ENCODE measurements at places on chromosomes 16 and 17.
A peak's percentile ranks its signal among the peaks of the same experiment; 100 is the strongest.

DNA sequence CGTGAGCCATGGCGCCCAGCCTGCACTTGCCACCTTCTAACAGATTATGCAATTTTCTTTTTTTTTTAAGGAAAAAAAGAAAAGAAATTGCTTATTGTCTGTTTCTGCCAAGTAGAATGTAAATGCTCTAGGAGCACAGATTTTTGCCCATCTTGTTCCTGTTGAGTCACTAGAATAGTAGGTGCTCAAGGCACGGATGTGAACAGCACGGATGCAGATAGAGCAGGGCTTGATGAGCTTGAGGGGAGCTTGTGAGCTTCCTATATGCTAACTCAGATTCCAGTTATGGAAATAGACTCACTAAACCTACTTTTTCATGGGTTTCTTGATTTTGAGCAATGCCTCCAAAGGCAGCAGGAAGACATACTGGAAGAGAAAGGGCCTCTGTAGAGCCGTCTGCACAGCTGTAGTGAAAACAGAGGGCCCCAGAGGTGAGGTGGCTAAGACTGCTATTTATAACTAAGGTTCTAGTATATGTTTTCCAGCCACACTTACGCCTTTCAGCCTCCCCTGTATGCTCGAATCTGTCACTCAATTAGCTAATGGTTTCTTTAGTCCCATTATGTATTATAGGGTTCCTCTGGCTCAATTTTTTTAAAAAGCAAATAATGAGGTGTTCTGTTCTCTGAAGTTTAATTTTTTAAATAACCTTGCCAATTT is 72.8 kb downstream of the WWP2 start:
- no peak for DNase-seq

- DNase-seq: peak; percentile 67
Observed at GRCh38 chr17:69326377-69327059, 415 bp downstream of the ABCA5 start.

DNA sequence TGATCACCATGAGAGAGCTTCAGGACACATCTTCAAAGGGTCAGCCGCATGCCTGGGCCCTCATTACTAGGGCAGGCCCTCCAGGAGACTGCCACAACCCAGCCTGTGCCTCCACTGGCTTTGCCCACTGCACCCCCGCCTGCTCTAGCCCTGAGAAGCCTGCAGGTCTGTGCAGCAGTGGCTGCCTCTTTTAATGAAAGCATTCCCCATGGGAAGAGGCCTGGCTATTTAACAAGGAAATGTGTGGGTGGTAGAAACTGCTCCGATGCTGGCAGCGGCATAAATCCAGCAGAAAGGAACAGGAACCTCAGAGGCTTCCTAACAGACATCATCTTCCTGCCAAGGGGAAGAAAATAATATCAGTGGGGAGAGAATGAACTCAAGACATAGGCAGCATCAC is 375 bp upstream of the KRT32 start:
- DNase-seq: no peak

DNA sequence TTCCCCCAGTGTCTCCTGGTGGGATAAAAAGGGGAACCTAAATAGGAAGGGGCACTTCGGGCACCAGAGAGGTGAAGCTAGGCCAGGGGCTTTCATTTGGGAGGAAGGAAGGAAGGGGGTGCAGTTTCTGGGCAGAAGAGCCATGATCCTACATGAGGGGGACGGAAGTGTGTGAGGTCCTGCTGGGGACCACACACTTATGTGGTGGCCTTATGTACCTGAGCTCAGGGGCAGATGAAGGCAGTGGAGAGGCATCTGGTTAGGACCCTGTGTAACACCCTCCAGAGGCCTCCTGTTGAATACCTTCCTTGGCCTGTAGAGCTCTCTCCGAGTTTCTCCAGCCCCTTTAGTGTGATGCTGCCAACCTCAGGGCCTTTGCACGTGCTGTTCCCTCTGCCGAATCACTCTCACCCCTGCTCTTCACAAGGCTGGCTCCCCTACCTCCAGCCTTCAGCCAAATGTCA is 21.2 kb downstream of the IGFBP4 start:
- DNase-seq: no peak

DNA sequence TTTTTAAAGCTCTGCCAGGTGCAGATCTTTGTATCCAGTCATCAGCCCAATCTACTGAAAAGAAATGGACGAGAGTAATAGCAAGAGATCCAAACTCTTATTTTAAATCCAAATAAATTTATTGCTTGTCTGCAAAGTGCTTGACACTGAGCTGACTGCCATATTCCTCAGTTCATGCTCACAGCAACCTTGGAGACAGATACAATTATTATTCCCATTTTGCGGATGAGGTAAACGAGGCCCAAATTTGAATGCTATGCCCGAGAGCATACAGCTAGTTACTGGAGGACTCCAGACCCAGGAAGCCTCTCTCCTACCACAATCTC is 620 bp downstream of the NOB1 start:
- DNase-seq: no peak
